ENCODE measurements at places on chromosomes 3 and 15.
A peak's percentile ranks its signal among the peaks of the same experiment; 100 is the strongest.

DNA sequence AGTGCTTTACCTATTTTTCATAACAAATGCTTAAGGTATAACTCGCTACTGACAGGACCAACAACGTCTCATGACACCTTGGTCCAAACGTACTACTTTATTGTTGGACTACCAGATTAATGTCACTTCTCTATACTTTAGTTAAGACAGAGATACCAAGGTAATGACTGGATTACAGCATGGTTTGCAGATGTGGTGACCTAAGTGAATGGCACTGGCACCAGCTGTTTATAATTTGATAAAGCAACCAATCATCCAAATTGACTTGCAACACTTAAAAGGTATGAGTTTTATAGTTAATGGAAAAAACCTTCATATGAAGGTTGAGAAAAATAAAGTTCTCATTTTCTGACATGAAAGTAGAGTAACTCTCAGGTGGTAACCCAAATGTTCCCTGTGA lies 209.0 kb downstream of the NEK10 start:
- DNase-seq = peak; percentile 14

- no peak for DNase-seq
These were observed 105.6 kb upstream of the BFSP2 start for GRCh38 chr3:133294253-133294652.

DNA sequence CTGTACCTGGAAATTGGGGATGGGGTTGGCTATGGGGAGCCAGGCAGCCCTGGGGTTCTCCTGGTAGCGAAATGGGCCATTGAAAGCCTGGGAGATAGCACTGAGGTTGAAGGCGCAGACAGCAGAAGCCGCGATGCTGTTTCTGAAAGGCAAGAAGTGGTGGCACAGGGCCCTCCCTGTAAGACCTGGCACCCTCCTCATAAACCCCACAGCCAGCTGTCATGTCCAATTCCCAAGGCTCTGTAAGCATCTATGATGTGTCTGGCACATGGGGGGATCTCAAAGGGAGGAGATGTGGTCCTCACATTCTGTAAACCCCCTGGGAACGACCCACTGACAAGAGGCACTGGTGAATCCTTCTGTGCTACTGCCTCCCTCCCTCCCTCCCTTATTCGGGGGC lies 104.0 kb downstream of the SEMA5B start:
- no peak for DNase-seq

GRCh38 chr3:111047812-111048435 lies 23.7 kb upstream of the NECTIN3 start:
- no peak for DNase-seq

- DNase-seq = no peak
These were observed 32.1 kb downstream of the KY start for GRCh38 chr3:134618478-134619300.

Measured in AG20443 (cell line).